ENCODE measurements at places on chromosomes 7 and 10.

DNA sequence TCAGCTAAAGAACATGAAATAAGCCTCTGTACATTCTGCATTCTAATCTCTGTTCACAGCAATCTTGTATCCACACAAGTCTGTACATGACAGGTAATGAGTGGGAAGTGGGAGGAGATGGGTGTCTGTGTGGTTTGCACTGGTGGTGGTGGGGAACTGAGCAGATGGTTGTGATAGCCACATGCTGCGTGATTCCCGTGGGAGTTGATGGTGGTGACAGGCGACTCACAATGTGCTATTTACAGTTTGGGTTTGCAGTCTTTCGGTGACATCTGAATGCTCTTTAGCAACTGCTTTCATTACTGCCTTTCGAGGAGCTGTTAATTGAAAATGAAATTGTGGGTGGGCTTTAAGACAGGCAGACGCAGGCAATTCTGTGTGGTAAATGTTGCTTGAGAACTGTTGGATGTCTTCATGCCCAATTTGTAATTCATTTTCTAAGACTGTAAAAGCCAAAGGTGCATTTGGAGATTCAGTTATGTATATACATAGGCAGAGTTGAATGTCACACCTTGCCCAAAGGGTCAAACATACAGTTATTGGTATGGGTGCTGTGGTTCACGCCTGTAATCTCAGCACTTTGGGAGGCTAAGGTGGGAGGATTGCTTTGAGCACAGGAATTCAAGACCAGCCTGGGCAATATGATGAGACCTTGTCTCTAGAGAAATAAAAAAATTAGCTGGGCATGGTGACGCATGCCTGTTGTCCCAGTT is 308.2 kb downstream of the AUTS2 start:
- DNase-seq: no peak

- no peak for DNase-seq
These were observed 443.8 kb downstream of the MAGI2 start for GRCh38 chr7:79009647-79010046.

- DNase-seq: peak; percentile 1
These were observed 631.0 kb upstream of the ANKRD30A start for GRCh38 chr10:36494371-36494770.

GRCh38 chr7:104584620-104585019 is 256.2 kb downstream of the LHFPL3 start:
- peak; percentile 42 for DNase-seq

GRCh38 chr10:15251791-15252380 is 83.4 kb upstream of the NMT2 start:
- no peak for DNase-seq

DNA sequence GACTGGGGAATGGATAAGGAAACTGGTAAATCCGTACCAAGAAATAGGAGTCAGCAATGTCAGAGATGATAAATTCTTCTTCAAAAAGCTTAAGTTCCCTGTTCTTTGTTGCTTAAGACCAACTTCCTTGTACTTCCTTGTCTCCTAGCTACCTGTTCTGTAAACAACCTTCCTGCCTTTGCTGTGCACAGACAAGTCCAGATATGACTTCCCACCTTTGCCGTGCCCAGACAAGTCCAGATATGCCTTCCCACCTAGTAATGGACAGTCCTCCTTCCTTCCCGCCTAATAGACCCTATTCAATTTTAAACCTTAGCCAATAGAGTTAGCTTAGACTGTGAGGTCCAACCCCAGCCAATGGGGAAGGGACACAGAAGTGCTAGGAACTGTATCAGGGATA is 2.5 kb upstream of the ZNF33A start:
- DNase-seq: no peak

Data from SW480 (cell line).